ENCODE measurements at places on chromosomes 1 and 21.

- no peak for DNase-seq
These were observed 239.8 kb upstream of the C1orf105 start for GRCh38 chr1:172180501-172181285.

DNA sequence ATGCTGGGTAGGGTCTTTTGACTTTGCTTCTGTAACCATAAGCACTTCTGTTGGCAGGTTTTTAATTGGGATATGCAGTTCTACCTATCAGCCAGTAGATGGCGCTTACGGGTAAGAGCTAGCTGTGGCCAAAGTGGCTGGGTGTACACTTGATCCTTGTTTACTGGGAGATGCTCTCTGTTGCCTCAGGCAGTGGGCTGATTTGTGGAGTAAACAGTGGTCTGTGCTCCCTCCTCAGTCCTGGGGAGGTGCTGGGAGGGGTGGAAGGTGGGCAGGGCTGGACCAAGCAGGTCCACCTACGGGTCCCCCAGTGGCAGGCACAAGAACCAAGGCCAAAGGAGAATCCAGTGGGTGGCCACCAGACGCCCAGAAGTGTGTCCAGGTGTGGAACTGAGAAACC lies 43.4 kb downstream of the RALGPS2 start:
- peak; percentile 5 for DNase-seq

DNA sequence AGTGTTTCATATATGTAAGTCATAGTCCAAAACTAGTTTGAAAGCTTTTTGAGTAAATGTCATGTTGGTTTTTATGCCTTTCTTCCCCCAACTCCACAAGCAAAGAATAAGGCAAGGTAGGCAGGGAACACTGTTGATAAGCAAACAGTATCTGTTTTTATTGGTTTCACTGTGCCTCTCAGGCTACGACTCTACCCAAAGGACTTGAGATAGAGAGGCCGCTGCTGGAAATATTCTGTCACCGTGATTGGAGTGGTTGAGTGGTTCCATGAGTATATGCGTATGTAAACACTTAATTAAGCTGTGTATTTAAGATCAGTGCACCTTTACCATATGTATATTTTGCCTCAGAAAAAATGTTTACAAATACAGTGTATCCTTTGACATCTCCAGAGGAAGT lies 138.1 kb upstream of the KIF26B start:
- no peak for DNase-seq

DNA sequence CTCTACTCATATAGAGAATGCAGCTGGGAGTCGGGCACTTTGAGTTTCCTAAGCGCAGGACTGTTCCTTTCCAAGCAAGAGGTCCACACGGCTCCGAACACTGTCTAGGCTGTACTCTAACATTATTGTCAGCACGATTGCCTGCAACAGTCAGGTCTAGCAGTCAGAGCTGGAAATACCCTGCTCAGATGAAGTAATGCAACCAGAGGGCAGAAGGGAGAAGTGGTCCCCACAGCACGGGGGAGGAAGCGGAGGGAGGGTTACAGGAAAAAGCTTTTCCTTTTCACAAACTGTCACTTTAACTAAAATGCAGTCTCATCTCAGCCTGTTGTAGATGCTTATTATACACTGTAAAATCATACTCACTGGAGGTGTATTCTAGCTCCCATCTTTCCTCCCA lies 98.9 kb upstream of the SLC44A3 start:
- no peak for DNase-seq

GRCh38 chr1:79554688-79555087 lies 548.2 kb upstream of the ADGRL4 start:
- DNase-seq = no peak

DNA sequence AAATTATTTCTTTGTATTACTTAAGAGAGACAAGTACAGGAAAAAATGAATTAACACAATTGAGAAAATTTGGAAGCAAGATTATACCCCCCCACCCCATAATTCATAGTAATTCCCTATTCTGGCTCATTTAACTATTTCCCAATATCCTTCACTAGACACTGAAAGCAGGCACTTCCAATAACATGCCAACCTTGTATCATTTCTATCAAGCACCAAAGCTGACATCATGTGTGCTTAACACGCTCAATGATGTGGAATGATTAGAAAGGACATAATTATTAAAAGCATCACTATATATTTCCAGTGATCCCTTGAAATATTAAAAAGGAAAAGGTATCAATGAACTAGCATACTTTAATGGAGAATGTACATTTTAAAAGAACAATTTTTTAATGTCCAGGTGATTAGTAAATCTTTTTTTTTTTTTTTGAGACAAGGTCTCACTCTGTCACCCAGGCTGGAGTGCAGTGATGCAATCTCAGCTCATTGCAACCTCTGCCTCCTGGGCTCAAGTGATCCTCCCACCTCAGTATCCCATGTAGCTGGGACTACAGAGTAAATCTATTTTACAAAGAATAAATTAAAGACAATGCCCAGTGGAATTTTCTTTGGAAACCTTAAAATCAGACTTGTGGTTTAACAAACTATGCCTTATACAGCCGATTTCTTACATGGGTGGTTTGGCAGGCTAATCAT lies 443.9 kb downstream of the DSCAM start:
- no peak for DNase-seq

GRCh38 chr1:42439940-42440339 lies 15.9 kb downstream of the ZMYND12 start:
- no peak for DNase-seq

DNA sequence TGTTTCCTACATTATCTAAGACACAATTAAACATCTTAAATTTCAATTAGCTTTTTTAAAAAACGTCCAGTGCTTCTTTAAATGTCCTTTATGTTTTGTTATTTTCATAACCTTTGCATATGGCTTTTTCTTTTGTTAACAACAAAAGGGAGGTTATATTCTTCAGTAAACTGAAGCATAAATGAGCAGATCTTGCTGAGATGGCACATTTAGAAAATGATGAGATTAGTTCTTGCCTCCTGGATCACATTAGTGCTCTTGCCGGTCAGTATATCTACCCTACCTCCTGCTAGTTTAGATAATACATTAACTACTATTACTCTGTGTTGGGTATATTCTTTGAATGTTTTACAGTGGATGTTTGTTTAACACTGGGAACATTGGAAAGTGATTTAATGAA lies 126.1 kb downstream of the DISP1 start:
- DNase-seq = no peak

DNA sequence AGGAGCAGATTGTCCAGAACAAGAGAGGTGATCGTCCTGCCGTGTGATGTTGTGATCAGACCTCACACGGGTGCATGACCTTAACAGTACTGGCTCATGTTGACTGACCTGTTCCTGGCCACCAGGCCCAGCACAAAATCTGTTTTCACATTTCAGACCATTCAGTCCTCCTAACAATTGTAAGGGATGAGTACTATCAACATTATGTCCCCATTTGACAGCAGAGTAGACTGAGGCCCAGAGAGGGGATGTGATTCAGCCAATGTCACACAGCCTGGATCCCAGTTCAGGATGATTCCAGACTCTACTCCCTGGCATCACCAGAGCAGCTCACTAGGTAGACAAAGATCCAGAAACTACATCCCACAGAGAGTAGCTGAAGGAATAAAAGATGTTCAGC lies 7.4 kb upstream of the TAS1R2 start:
- no peak for DNase-seq

DNA sequence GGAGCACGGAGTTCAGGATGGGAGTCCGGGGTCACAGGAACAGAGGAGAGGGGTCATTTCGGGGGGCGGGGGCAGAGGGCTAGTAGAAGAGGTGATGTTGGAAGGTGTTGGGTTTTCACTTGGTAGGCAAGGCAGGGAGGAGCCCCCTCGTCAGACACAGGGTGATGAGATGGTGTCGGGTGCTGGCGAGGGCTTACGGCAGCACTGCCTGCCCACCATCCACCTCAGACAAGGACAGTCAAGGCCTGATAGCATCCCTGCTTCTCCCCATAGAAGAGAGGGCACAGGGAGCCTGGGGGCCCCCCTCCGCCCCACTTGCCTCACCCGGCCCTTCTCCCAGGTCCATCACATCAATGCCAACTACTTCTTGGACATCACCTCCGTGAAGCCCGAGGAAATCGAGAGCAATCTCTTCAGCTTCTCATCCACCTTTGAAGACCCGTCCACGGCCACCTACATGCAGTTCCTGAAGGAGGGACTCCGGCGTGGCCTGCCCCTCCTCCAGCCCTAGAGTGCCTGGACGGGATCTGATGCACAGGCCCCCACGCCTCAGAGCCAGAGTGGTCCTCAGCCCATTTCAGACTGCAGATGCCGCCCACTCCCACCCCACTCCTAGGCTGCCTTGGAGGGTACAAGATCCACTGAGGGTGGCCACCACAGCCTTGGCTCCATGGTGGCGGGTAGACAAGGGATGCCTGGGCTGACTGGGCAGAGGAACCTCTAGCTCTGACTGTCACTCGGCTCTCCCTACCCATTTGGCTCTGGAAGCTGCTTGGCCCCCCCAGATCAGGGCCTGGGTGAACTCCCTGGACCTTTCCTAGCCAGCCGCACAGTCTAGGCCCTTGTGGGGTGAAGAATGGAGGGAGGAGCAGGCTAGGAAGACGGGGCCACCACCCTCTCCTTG lies 4.3 kb upstream of the MTFR1L start:
- DNase-seq = no peak

GRCh38 chr1:54247863-54248515 lies 48.0 kb downstream of the MRPL37 start:
- no peak for DNase-seq

- no peak for DNase-seq
These were observed 152.6 kb downstream of the ZC3H11B start for GRCh38 chr1:219460081-219460895.

- no peak for DNase-seq
These were observed 345.0 kb downstream of the DISC1 start for GRCh38 chr1:231971397-231972110.

DNA sequence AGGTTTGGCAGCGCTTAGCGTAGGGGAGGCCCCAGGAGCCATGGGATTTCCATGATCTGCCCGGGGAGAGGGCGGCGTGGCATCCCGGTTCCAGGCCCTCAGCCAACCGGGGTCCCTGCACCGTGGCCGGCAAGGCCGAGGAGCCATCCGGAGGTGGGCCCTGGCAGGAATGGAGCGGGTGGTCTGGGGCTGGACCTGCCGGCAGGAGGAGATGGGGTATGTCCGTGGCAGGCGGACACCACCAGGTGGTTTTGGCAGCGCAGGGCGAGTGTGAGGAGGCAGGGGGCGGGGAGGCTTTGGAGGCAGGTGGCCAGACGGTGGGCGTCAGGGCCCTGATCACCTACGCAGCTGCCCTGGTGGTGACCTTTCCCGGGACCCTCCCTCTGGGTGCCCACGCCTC lies 10.3 kb downstream of the PRKCZ start:
- no peak for DNase-seq

- no peak for DNase-seq
These were observed 439.6 kb upstream of the USP24 start for GRCh38 chr1:55654750-55655149.

GRCh38 chr1:180261524-180262155 lies 31.6 kb downstream of the LHX4 start:
- no peak for DNase-seq

GRCh38 chr1:242523719-242524570 lies 552 bp downstream of the PLD5 start:
- no peak for DNase-seq

- DNase-seq = no peak
These were observed 26.3 kb downstream of the FTCD start for GRCh38 chr21:46128933-46129571.

- no peak for DNase-seq
These were observed 50.2 kb downstream of the DPYD start for GRCh38 chr1:97870589-97870988.

GRCh38 chr1:61426254-61426653 lies 298.7 kb downstream of the TM2D1 start:
- DNase-seq = no peak

DNA sequence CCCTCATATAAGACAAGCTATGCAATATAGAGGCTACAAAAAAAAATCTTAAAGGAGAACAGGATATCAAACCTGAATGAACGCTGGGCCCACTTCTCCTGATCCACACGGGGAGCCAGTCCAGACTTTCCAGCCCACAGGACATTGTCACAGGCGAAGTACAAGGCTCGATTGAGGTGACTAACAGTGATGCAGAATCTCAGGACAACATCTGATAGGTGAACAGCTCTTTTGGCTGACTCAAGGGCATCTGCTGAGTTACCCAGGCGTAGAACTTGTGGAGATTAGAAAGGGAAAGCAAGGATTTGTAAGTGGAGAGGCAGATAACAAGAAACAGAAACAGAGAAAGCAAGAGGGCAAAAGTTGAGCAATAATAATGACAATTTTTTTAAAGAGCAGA lies 1.8 kb downstream of the PEX11B start:
- DNase-seq = no peak

DNA sequence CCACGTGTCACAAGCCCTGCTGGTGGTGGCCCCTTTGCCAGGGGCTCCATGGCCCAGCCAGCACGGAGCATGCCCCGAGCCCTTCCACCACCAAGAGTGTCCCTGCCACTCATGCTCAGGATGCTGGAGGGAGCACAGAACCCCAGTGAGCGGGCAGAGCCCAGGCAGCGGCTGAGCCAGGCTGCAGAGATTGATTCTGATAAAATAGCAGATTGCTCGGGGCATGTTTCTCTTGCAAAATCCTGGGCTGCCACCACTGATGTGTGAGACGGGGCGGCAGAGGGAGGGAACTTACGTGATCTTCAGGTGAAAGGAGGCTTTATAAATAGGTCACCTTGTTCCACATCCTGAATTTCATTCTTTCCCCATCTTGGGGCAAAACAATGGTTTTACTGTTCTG lies 53.2 kb downstream of the SPSB1 start:
- no peak for DNase-seq

DNA sequence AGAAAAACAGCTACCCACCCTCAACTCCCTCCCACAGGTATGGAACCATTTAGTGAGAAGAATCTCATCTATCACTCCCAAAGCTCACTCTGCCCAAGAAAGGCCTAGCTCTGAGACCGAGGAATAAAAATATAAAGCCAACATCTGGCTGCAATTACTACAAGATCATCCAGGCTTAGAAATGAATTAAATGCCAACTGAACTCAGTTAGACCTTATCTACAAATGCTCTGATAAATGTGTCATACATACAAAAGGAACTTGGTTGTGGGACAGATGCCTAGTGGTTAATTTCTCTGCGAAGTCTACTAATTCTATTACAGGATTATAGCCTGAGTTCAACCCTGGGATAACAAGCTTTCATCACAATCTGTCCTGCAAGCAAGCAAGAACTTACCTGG lies 6.7 kb downstream of the ADIPOR1 start:
- DNase-seq = no peak

Measured in effector memory CD4-positive, alpha-beta T cell (primary cell).